COR-L47 (cell line): ENCODE measurements at places on chromosomes 6 and 20.
A peak's percentile ranks its signal among the peaks of the same experiment; 100 is the strongest.

DNA sequence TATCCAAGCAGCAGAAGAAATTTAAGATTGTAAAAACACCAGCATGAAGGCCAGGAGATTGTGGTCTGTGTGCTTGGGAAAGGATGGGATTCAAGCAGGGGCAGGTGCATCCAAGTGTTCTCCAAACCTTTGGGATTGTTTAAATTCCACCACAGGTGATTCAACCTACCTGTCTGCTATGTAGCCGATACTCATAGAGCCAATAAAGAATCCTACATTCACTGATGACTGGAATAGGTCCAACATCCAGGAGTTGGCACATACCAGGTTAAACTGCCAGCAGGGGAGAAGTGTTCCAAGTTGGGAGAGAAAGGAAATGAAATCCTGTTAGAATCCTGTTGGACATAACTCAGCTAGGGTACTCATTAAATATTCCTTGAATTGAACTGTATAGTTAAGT, 2.2 kb downstream of the SLC22A2 start:
- DNase-seq: no peak

DNA sequence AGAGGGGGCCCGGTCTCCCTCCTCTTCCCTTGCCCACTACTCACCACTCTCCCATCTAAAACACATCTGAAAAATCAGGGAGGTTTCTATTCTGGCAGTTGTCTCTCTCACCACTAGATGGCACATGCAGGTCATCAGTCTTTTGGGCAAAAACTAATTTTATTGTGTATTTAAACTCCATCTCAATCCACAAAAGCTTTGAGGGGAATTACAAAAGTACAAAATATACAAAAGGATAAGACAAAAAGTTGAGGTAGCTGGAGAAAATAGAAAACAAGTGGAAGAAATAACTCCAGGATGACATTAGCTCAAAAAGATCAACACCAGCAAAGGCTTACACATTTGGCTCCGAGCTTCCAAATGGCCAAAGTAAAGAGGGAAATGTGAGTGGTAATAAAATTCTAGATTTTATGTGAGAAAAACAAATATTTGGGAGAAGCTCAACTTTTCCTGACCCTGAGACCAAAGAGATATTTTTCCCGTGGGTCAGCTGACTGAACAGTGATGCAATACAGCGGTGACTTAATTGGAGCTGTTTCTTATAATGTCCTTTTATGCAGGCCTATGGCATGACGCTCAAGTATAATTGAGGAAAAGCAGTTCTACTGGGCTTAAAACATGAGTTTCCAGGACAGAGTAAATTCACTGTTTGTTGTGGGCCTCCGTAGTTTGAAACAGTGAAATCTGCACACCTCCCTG, 79.8 kb upstream of the CHD6 start:
- DNase-seq: peak; percentile 18

GRCh38 chr6:33926451-33926850, 122.6 kb upstream of the MLN start:
- DNase-seq: peak; percentile 77

- no peak for DNase-seq
Measured at GRCh38 chr20:53826597-53827291, 233.1 kb upstream of the ZNF217 start.

DNA sequence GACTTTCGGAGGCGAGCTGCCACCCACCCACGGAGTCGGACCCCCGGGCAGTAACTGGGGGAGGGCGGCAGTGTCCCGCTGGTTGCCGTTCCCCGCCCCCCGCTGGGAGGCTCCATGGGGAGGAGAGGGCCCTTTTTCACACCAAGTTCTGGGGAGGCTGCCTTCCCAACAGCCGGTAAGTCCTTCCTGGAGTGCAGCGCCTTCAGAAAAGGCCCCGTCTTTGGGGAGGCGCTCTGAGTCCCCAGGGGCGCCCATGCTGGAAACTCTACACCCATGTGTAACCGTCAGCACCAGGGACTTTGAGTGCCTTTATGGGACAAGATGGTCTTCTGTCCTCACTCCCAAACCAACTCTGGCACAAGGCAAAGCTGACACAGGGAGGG, 430 bp upstream of the SOX18 start:
- no peak for DNase-seq
